Activated CD4-positive, alpha-beta memory T cell treated with anti-CD3 and anti-CD28 coated beads, Interleukin-2, amount 10 ng/mL, durations not matched to agents 7 days and 5 days (primary cell): ENCODE measurements at places on chromosomes 1 and 21.

- no peak for DNase-seq
These were observed 797.2 kb upstream of the ADAMTS5 start for GRCh38 chr21:27764056-27764455.

DNA sequence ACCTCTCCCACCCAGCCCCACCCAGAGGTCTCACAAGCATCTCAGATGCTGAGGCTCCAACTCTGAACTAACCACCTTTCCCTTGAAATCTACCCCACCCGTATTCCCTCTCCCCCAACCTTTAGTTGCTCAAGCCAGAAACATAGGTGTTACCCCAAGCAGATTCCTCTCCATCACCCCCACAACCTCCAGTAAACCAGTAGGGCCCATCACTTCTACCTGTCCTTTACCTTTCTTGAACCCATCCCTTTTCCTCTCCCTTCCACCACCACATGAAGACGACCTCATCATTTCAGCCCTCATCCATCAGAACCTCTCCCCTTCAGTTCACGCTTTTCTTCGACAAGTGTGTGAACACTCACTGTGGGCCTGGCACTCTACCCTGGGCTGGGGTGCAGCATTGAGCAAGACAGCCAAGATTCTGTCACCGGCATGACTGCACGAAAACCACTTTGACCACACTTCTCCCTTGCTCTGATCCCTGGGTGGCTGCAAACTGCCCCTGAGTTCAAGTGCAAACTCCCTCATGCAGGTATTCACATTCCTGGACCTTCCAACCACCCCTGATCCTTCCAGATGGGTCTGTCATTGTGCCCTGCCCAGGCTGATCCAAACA lies 65.5 kb upstream of the LAPTM5 start:
- DNase-seq, result no peak

- DNase-seq, result peak; percentile 55
These were observed 25.9 kb upstream of the IL19 start for GRCh38 chr1:206744683-206745082.

DNA sequence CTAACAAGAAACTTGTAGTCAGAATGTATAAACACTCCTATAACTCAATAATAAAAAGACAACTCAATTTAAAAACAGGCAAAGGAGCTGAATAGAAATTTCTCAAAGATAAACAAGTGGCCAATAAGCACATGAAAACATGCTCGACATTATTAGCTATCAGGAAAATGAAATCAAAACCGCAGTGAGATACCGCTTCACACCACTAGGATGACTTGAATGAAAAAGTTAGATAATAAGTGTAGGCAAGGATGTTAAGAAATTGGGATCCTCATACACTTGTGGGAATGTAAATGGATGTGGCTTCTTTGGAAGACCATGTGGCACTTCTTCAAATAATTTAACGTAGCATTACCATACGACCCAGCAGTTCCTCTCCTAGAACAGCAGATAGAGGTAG lies 8.9 kb downstream of the RALGPS2 start:
- no peak for DNase-seq

DNA sequence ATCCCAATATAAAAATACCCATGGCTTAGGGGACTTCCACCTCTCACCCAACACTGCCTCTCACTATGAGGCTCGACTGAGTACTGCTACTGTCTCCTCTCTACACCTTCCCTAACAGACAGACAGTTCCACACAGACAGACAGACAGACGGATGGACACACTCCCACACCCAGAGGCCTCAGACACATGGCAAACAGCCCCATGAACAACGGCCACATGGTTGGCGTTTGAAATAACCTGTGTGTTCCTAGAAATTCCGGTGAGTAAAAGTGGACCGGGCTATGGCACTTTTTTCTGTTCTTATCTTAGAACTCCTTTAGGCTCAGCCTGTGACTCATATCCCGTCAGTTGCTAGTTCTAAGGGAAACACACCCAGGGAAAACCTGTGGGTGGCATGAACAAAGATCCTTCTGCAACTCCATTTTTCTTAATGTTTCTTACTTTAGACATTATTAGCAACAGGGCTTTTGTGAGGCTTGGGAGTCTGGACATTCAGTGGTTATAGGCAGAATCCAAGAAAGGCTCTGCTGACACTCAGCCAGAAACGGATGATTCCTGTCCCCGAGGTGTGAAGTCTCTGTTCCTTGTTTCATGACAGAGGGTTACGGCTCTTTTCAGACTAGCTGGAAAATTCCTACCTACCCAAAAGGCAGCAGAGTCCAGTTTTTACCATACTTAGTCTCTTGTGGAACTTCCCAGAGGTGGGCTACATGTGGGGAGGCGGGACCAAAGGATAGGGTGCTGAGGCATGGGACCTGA lies 90.5 kb upstream of the TLR5 start:
- no peak for DNase-seq

DNA sequence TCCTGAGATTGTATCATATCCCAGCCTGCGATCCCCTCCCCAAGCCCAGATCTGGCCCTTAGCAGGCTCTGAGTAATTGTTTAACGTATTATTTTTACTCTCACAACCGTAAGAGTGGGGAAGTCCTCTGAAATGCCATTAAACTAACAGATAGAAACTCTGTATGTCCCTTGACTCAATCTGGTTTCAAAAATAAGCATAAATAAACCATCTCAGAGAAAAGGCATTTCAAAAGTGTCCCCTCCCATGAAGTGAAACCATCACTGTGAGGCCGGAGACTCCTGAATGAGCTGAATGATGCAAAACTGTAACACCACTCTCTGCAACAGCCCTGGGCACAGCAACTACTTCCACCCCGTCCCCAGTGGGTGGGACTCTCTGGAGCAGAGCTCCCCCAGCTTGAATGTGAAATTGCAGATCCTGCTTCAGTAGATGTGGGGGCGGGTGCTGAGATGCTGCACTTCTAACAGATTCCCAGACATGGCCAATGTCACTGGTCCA lies 104.1 kb downstream of the SYF2 start:
- DNase-seq, result no peak

DNA sequence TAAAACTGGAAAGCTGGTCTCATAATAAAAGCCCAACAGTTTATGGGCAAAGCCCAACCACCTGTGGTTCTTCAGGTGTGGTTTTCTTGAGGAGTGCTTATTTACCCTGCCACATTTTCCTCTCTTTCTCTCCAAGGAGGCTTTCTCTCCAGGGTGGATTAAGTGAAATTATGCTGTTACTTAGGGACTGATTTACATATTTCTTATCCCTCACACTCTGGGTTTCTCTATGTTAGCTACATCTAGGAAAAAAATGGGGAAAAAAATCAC lies 4.8 kb downstream of the TBX19 start:
- no peak for DNase-seq

- no peak for DNase-seq
These were observed 119.9 kb upstream of the POU3F1 start for GRCh38 chr1:38166461-38166860.

DNA sequence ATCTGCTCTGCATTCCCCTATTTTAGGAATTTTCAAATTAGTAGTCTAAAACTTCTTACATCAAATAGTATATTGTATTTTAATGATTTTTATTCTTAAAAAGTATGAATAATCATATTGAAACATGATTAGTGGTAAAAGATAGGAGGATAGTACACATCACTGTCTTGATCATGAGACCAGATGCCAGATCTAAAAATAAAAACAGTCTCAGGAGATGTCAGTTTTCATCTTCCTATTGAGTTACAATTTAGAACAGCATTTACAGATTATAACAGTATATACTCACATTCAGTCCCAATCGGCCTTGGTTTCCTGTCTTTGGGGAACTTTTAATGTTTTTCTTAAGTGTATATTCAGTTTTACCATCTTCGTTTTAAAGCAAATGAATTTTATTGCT lies 95.9 kb downstream of the USP25 start:
- DNase-seq, result no peak

DNA sequence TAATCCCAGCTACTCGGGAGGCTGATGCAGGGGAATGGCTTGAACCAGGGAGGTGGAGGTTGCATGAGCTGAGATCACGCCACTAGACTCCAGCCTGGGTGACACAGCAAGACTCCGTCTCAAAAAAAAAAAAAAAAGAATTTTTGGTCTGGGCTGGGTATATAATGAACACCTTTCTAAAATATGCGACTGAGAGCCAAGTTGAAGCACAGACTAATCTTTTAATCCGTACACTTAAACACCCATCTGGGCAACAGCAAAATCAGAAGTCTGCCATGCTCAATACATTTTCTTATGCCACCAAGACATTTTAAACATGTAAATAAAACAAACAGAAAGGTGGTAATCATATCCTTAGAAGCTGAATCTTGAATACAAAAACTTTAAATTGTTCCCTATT lies 31.6 kb upstream of the ABCB10 start:
- no peak for DNase-seq

- DNase-seq, result no peak
These were observed 5.7 kb upstream of the RIPK4 start for GRCh38 chr21:41772351-41773080.
